Inflammatory macrophage treated with lipopolysaccharide for 1 hour (primary cell): ENCODE measurements at places on chromosomes 7 and 10.
A peak's percentile ranks its signal among the peaks of the same experiment; 100 is the strongest.

GRCh38 chr7:114889646-114890285 lies 32.1 kb upstream of the MDFIC start:
- peak; percentile 73 for DNase-seq

DNA sequence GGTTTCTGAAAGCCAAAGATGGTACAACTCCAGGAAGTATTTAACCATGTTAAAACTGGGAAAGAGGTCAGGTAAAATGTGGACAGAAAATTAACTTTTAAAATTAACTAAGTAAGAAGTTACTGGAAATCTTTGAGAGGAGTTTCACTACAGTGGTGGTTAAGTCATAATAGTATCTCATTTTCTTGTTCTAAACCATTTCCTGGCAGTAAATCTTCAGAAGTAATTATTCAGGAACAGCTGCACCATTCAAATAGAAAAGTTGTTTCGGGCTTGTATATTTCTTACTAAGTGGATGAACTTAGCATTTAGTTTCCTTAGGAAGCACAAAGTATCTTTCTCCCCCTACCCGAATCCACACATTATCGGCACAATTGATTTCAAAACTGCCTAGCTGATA lies 27.1 kb downstream of the COPG2 start:
- DNase-seq, result no peak

DNA sequence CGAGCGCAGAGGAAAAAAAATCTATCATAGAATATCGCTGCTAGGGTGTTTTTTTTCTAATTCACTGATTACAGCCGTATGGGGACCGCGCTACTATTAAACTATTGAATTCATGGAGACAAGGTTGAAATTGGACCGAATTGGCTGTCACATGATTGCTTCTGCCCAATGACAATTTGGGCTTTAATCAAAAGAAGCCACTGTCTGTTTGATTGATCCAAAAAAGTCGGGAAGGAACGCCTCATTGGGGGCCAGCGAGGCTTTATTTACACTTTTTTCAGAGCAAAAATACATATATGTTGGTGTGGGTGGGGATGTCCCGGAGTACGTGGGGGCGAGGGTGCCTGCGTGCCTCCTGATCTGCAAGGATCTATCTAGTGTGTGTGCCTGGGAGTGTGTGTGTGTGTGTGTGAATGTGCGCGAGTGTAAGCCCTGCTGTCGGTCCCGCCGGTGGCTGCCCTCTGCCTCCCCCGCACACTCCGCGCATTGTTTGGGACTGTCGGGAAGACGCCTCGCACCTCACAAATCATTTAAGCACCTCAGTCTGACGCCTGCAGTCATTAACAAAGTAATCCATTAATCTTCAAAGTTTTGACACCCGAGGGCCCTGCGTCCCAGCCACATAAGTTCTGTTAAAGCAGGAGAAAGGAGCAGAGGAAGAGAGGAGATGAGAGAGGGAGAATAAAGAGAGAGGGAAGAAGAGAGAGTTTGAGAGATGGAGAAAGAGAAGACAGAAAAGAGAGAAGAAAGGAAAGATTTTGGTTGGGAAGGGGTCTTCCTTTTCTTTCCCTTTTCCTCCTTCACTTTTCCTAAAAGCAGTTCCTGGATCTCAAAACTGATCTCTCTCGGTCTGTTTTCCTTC lies at the start of gene HOXA2:
TSS of gene HOXA2 (minus strand) at position 103 of the 862 bp plus-strand sequence. CDS start 183 bp downstream, outside the sequence.
- DNase-seq, result no peak

DNA sequence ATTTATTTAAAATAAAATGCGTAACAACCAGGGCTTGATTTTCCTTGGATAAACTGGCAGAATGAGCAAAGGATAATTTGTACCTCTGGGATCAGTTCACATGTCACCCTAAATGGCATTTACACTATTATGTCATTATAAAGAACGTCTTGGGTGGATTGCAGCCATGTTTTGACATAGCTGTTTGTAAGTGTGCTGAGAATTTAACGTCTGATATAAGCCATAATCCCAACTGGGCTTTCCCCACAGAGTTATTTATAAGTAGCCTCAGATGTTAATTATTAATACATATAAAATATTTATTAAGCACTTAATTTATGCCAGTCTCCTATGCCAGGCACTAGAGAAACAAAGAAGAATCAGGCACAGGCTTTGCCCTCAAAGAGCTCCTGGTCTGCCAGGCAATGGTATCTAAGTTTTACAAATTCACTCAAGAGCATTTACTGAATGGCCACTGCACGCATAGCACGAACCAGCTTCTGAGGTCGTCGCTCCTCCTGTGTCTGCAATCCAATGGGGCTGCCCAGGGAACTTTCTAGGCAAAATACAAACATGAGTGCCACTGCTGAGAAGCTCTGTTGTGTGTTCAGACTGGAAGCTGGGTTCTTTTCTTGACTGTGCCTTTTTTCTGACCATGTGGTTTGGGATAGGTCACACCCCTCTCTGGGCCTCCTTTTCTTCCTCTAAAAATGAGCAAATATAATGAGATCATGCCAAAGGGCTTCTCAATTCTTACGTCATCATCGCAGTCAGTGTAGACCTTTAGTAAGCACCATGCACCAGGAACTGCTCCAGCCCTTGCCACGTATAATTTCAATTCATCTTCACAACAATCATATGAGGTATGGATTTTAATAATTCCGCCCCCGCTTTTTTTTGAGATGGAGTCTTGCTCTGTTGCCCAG lies 11.3 kb upstream of the CTBP2 start:
- peak; percentile 33 for DNase-seq

DNA sequence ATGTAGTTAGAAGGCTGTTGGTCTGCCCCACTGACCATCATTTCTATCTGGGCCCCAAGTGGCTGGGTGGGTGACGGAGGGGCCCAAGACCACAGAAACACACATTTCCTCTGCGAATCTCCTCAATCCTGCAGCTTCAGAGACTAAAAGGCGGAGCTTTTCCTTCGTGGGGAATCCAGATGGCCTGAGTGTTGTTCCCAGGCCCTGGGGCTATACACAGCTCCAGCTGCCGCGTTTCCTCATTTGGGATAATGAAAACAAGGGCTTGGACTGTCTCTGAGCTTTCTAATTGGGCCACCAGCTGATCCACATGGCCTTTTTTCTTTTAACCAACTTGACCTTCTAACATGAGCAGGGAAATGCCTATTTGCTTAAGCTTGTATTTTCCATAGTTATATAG lies 339.9 kb downstream of the CXCL12 start:
- no peak for DNase-seq

DNA sequence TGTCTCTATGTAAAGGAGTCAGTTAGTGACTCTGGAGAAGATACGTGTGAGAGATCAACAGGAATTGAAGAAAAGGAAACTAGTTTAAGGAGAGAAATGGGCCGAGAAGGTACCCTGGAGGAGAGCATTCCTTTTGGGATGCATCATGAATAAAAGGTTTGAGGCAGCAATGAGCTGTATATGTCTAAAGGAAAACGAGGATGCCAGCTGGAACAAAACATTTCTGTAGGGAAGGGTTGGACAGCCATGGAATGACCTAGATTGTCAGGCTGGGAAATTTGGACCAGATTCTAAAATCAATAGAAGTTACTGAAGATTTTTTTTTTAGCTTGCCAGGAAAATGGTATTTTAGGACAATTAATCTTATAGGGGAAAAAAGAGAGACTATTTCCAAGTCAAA lies 17.2 kb upstream of the MPP7 start:
- DNase-seq, result no peak

- no peak for DNase-seq
Observed at GRCh38 chr10:99161165-99161564, 74.5 kb downstream of the HPSE2 start.

- DNase-seq, result peak; percentile 11
Observed at GRCh38 chr10:107728807-107729206, 564.3 kb upstream of the SORCS1 start.

- DNase-seq, result no peak
Observed at GRCh38 chr7:17546189-17546588, 247.7 kb downstream of the AHR start.

DNA sequence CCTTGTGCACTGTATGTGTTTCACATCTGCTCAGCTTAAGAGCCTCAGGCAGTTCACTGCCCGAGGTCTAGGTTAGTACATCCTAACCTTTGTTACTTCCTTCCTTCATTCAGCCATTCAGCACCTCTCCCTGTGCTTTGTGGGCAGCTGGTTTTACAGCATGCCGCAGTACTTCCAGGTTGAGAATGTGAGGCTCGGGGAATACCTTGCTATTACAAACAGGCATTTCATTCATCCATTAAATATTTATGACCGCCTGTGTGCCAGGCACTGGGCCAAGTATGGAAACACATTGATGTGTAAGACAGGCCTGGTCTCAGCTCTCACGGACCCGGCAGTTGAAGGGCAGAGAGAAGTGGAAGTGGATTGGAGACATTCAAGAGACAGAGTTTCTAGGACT lies 82.4 kb downstream of the SHH start:
- no peak for DNase-seq

- peak; percentile 38 for DNase-seq
Observed at GRCh38 chr10:6198171-6198570, 4.6 kb upstream of the PFKFB3 start.

DNA sequence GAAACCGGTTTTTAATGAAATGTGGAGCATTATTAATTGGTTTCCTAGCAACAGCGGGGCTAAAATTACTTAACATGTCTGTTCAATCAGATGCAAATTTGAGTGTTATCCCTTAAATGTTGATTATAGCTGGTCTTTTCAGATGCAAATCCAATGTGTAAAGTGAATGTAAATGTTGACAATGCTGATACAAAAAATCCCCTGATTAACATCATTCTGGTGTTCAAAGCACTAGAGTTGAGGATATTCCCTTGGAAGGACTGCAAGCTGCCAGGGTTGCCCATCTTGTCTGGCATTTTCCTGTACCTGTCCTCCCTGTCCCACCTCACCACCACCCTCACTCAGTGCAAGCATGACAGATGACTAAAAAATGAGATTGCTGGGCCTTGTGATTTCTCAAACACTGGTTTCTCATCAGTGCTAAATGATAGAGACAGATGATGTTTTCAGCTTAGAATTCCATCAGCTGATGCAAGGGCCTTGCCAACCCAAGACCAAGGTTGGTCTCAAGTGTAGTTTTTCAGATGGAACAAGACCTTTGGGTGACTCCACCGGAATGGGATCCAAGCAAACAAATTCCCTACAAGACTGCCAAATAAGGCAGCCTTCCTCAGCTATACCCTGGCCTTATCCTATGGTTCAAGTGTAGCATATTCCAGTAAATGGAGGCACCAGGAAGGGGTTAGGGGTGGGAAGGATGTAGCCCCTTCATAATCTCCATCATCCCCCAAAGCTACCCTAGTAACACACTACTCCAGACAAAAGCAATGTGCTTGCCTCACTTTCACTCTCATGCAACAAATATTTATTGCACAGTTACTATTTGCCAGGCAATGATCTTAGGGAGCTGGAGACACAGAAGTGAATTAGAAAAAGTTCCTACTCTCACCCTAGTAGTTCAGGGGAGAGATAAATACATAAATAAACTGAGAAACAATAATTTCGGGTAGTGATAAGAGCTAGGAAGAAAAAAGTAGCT lies 54.9 kb downstream of the JAZF1 start:
- DNase-seq, result no peak

DNA sequence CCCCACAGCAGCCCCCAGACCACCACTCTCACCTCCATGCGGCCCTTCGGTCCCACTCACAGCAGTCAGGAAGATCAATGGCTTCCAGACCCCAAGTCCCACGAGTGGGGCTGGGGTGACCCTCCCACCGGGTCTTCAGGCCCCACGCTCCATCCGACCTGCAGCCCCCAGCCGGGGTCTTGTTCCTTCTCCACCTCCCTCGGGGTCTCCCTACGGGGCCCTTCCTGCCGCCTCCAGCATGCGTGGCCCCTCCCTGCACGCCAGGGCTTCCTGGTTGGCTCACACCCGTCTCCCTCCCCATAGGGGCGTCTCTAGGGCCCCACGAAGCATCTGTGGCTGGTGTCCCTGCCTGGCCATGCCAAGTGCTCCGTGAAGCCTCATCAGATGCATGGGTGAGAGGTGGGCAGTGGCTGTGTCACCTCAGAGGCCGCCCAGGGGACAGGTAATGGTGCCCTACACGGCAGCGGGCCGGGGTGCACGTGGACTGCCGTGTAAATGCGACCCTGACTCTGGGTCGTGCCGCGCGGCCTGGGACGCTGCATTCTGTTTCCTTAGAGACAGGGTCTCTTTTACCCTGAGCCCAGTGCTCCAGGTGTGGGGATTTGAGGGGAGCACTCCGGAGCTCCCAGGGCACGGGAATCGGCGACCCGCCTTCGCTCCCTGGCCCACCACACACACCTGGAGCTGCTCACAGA lies 19.9 kb downstream of the ADAP1 start:
- no peak for DNase-seq

DNA sequence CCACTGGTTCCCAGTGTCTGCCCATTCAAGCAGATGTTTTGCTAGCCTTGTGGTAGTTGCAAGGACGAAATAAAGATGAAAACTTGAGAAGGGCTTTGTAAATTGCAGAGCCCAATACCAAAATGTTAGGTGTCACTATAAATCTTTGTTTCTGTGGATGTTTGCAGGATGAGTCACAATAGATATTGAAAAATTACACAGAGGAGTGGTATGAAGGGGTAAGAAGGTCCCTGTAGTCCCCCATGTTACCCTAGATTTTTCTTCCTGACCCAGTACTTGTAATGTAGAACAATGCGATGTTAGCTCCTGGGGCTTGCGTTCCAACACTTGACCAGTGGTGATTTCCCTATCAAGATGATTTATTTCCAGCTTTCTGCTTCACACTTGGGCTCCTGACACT lies 102.6 kb upstream of the LYZL1 start:
- DNase-seq, result no peak

DNA sequence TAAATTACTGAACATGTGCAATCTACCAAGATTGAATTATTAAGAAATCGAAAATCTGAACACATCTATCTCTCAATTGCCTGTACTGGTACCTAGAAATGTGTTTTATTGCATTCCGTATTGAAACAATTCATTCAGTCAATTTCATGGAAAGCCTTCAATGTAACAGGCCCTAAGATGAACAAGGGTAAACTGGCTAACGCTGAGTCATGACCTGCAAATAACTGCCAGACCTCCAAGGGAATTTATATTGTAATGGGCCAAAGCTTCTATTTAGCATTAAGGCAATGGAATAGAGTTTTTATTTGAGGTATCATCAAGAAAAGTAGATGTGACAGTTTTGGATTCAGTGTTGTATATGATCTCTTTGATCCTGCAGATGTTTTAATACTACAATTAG lies 49.9 kb upstream of the CD36 start:
- no peak for DNase-seq

GRCh38 chr10:46229144-46229563 lies 57.6 kb upstream of the ANTXRL start:
- DNase-seq, result peak; percentile 60

GRCh38 chr10:49611166-49611815 lies 1.2 kb downstream of the SLC18A3 start:
- no peak for DNase-seq

- DNase-seq, result no peak
Observed at GRCh38 chr10:89639326-89639725, 5.7 kb downstream of the PANK1 start.

- DNase-seq, result no peak
Observed at GRCh38 chr7:85522070-85522469, 335.2 kb upstream of the SEMA3D start.

GRCh38 chr10:113991091-113991860 lies 52.4 kb upstream of the ADRB1 start:
- DNase-seq, result no peak

- peak; percentile 29 for DNase-seq
Observed at GRCh38 chr10:79181698-79182521, 113.1 kb downstream of the ZMIZ1 start.
